ENCODE measurements at places on chromosomes 1 and 21. TPM values are rescaled to one million over a fixed set of nuclear protein-coding genes. Genes with fewer than 3 reads are reported as not detected.

PRKAA2 gene
- total RNA-seq, result 5.8 TPM

LDLRAD2 gene
- total RNA-seq, result not detected

CD1E gene
- total RNA-seq, result not detected

S100A1 gene
- total RNA-seq, result 18.1 TPM

RHBG gene
- 6.5 TPM for total RNA-seq

Data from Caco-2 (cell line).